PC-9 (cell line): ENCODE measurements at places on chromosomes 7 and 10. TPM values are rescaled to one million over a fixed set of nuclear protein-coding genes. Genes with fewer than 3 reads are reported as not detected.

DNA sequence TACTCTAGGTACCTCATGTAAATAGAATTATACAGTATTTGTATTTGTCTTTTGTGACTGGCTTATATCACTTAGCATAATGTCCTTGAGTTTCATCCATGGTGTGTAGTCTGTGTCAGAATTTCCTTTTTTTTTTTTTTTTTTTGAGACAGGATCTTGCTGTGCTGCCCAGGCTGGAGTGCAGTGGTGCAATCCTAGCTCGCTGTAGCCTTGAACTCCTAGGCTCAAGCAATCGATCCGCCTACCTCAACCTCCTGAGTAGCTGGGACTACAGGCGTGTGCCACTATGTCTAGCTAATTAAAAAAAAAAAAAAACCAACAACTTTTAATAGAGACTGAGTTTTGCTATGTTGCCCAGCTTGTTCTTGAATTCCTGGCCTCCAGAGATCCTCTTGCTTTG is 89.8 kb upstream of the PODXL start:
- DNase-seq: no peak
- H3K27me3 ChIP-seq: no peaks in the 10 kb centered on the region
- H3K4me3 ChIP-seq: no peak overlapping the region
- peaks cover 12% of the 10 kb centered on the region for H3K4me1 ChIP-seq

GRCh38 chr10:125187238-125188194 is 27.2 kb upstream of the CTBP2 start:
- peaks cover 15% of the 10 kb centered on the region for H3K4me1 ChIP-seq
- no peaks in the 10 kb centered on the region for H3K36me3 ChIP-seq
- no peak overlapping the region for H3K4me3 ChIP-seq
- no peak for DNase-seq
- H3K27me3 ChIP-seq: no peaks in the 10 kb centered on the region

GRCh38 chr10:48632166-48632565 is 27.3 kb upstream of the ARHGAP22 start:
- DNase-seq: no peak
- H3K4me1 ChIP-seq: no peaks in the 10 kb centered on the region
- H3K27me3 ChIP-seq: no peaks in the 10 kb centered on the region

DNA sequence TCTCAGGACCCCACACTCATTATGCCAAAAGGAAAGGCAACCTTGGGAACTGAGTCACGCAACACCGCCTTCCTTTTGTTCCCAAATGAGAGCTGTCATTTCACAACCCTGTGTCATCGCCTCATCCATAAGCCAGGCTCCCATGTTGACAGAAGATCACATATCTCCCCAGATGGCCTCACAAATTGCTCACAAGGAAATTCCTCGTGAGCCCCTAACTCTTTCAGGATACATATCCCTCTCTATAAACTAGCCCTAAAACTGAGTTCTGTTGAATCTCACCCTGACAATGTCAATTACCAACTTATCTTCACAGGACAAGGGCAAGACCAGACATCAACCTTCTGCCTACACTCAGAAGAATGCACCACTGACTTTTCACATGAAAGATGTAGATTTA is 22.6 kb downstream of the CCDC3 start:
- no peaks in the 10 kb centered on the region; the same call in 1 of the 2 replicates for H3K4me1 ChIP-seq
- H3K27ac ChIP-seq: no peak overlapping the region
- H3K4me3 ChIP-seq: no peak overlapping the region
- DNase-seq: no peak
- H3K27me3 ChIP-seq: peaks cover 12% of the 10 kb centered on the region

DNA sequence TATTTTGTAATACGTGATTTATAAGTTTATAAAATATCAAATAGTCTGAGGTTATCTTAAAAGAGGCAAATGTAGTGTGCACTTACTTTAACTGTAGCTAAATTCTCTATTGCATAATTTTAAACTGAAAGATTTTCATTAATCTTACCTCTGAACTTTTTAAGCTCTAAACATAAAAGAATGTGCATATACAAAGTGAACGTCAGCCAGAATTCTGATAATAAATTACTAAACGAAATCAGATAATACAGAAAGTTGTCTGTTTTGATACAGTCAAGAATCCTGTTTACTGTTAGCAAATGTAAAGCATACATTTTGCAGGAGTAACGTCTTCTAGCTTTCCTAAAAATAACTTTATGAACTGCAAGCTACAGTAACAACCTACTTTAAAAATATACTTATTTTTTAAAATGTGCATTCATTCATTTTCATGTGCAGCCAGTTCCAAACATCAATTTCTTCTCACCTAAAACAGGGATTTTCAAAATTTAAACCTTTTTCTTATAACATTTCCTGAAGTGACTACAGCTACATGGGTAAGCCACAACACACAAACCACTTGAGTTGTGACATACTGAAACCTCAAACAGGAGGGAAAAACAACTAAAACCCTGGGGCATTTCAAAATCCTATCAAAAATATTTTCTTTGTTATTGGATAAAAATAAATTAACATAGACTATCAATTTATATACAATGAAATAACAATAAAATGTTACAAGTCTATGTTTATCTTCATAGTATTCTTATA is 92.7 kb downstream of the RNLS start:
- no peaks in the 10 kb centered on the region for H3K27me3 ChIP-seq
- DNase-seq: no peak
- no peak overlapping the region for H3K4me3 ChIP-seq
- H3K27ac ChIP-seq: no peak overlapping the region
- H3K4me1 ChIP-seq: no peaks in the 10 kb centered on the region

- no peak overlapping the region for H3K27ac ChIP-seq
- no peaks in the 10 kb centered on the region for H3K36me3 ChIP-seq
- H3K4me1 ChIP-seq: no peaks in the 10 kb centered on the region
- H3K27me3 ChIP-seq: peaks cover 8% of the 10 kb centered on the region; the same call in 1 of the 2 replicates
- no peak overlapping the region for H3K4me3 ChIP-seq
Measured at GRCh38 chr10:96427291-96427690, 68.5 kb upstream of the OPALIN start.

- DNase-seq: no peak
- H3K36me3 ChIP-seq: no peaks in the 10 kb centered on the region
- no peaks in the 10 kb centered on the region for H3K27me3 ChIP-seq
- no peak overlapping the region for H3K27ac ChIP-seq
- no peak overlapping the region for H3K4me3 ChIP-seq
Measured at GRCh38 chr10:24193330-24193729, 15.6 kb upstream of the KIAA1217 start.

GRCh38 chr7:144513334-144513733 is 109.8 kb upstream of the NOBOX start:
- no peaks in the 10 kb centered on the region for H3K27me3 ChIP-seq
- no peaks in the 10 kb centered on the region for H3K36me3 ChIP-seq
- no peak for DNase-seq
- no peaks in the 10 kb centered on the region for H3K4me1 ChIP-seq
- no peak overlapping the region for H3K4me3 ChIP-seq

- H3K4me3 ChIP-seq: no peak overlapping the region
- DNase-seq: no peak
- no peaks in the 10 kb centered on the region for H3K36me3 ChIP-seq
- H3K4me1 ChIP-seq: peaks cover 32% of the 10 kb centered on the region
Measured at GRCh38 chr7:101869026-101869900, 51.8 kb downstream of the CUX1 start.

- no peaks in the 10 kb centered on the region for H3K4me1 ChIP-seq
- H3K27me3 ChIP-seq: no peaks in the 10 kb centered on the region
- H3K4me3 ChIP-seq: no peak overlapping the region
- no peak for DNase-seq
- H3K36me3 ChIP-seq: no peaks in the 10 kb centered on the region
Measured at GRCh38 chr10:90779548-90779947, 78.3 kb downstream of the HTR7 start.

DNA sequence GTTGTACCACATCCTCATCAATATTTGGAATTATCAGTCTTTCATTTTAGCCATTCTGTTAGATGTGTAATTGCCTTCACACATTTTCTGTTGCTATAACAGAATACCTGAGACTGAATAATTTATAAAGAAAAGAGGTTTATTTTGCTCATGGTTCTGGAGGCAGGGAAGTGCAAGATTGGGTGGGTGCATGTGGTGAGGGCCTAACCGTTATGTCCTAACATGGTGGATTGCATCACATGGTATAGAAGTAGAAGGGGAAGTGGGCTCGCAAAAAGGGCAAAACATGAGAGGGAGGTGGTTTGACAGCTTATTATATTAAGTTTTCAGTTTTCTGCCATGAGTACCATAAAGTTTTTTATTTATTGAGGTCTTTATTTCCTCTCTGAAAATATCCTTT is 452.0 kb downstream of the ARL4A start:
- H3K36me3 ChIP-seq: no peaks in the 10 kb centered on the region
- DNase-seq: no peak
- H3K27ac ChIP-seq: no peak overlapping the region
- H3K4me1 ChIP-seq: no peaks in the 10 kb centered on the region
- H3K4me3 ChIP-seq: no peak overlapping the region

- H3K27me3 ChIP-seq: no peaks in the 10 kb centered on the region
- H3K27ac ChIP-seq: peak overlapping the region; percentile 32
- no peak for DNase-seq
- H3K36me3 ChIP-seq: 0 out of 2 replicates have a peak, but pooled peaks cover 8% of the 10 kb centered on the region
- H3K4me3 ChIP-seq: no peak overlapping the region
Measured at GRCh38 chr7:99193527-99194220, 14.2 kb downstream of the KPNA7 start.

GRCh38 chr7:69537691-69538090 is 60.6 kb upstream of the AUTS2 start:
- H3K27ac ChIP-seq: no peak overlapping the region
- no peak for DNase-seq
- no peaks in the 10 kb centered on the region for H3K27me3 ChIP-seq
- H3K4me3 ChIP-seq: no peak overlapping the region
- no peaks in the 10 kb centered on the region for H3K4me1 ChIP-seq

GRCh38 chr10:102246261-102246660 is 929 bp downstream of the GBF1 start:
- H3K36me3 ChIP-seq: no peaks in the 10 kb centered on the region
- peaks cover 23% of the 10 kb centered on the region for H3K4me1 ChIP-seq
- H3K4me3 ChIP-seq: peak overlapping the region; percentile 98
- H3K27ac ChIP-seq: no peak overlapping the region
- no peak for DNase-seq
- H3K27me3 ChIP-seq: no peaks in the 10 kb centered on the region

GRCh38 chr7:85023066-85023712 is 163.7 kb downstream of the SEMA3D start:
- no peak overlapping the region for H3K27ac ChIP-seq
- no peak for DNase-seq
- H3K4me1 ChIP-seq: no peaks in the 10 kb centered on the region; the same call in 1 of the 2 replicates
- H3K4me3 ChIP-seq: no peak overlapping the region

GRCh38 chr7:97801108-97801507 is 69.2 kb downstream of the TAC1 start:
- H3K27ac ChIP-seq: no peak overlapping the region
- H3K4me1 ChIP-seq: no peaks in the 10 kb centered on the region
- H3K4me3 ChIP-seq: no peak overlapping the region
- no peak for DNase-seq
- no peaks in the 10 kb centered on the region for H3K36me3 ChIP-seq

DNA sequence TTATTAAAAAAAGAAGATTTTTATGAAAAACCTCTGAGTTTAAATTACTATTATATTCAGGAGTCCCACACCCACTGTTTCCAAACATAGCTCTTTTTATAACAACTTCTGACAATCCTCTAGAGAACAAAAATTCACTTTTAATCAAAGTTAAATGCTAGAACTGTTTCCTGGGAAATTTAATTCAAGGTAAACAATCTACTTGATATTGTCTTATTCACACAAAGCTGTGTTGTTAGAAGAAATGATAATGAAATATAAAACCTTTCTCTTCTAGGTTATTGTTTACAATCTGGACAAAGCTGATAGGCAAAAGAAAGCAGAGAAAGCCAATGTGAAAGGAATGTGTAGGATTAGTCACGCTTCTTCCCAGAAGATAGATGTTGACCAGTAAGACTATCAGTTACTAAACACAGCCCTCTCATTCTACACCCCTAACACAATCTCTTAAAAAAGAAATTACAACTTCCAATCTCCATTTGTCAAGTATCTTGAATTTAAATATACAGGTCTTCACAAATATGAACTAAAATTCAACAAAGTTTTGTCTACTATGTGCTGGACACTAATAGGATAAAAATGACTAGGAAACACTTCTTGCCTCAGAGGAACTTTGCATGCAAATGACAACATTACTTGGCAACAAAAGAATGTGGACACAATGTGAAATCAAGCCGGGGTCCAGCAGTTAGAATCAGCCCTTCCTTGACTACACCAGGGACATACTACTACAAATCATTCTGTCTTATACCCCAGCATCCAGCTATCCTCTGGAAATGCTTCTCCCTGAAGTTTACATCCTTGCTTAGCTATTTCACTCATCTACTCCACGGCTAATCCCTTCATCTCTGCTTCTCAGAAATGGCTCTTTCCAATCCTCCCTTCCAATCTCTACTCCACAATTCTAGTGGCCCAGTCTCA is 123.7 kb downstream of the IMMP2L start:
- no peaks in the 10 kb centered on the region for H3K27me3 ChIP-seq
- H3K27ac ChIP-seq: no peak overlapping the region
- H3K4me3 ChIP-seq: no peak overlapping the region
- H3K4me1 ChIP-seq: no peaks in the 10 kb centered on the region

GRCh38 chr7:47227762-47228177 is 354.1 kb downstream of the TNS3 start:
- no peaks in the 10 kb centered on the region for H3K4me1 ChIP-seq
- DNase-seq: no peak
- H3K36me3 ChIP-seq: no peaks in the 10 kb centered on the region
- no peak overlapping the region for H3K4me3 ChIP-seq
- no peaks in the 10 kb centered on the region for H3K27me3 ChIP-seq
- H3K27ac ChIP-seq: no peak overlapping the region

DNA sequence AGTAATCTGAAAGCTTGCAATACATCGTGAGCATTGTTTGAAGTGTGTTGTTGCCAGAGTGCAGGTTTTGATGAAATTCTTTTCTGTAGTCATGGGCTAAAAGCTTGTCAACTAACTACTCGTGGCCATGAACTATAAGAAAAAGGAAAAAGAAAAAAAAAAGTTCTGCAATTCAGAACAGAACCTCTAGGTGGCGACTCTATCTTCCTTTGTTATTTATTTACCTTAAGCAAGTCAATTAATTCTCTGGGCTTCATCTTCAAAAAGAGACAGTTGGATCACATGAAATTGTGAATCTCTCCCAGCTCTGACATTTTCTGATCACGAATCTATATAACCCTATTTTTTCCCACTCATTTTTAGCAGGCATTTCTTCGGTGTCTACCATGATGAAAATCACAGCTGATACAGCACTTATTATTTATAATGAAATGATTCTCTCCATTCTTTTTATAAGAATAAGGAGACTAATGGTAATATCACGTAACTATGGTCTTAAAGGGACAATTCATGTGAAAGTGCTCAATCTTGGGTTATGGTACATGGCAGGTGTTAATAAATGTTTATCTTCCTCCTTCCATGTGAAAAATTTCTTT is 18.8 kb downstream of the TMEM196 start:
- peak; percentile 48 for DNase-seq
- 0 out of 2 replicates have a peak, but pooled peaks cover 5% of the 10 kb centered on the region for H3K4me1 ChIP-seq
- H3K27ac ChIP-seq: no peak overlapping the region
- H3K36me3 ChIP-seq: no peaks in the 10 kb centered on the region

The TAS2R3 gene
- total RNA-seq: 2.0 and 2.3 TPM in 2 replicates

The ELN gene
- total RNA-seq: 0.11 TPM in 1 of 2 replicates, not detected in the other

The FBXO24 gene
- 2.7 and 4.6 TPM in 2 replicates for total RNA-seq

The CCDC172 gene
- not detected in 2 replicates for total RNA-seq

The ANXA8 gene
- total RNA-seq: 172 and 196 TPM in 2 replicates

The FGFBP3 gene
- 0.68 and 1.0 TPM in 2 replicates for total RNA-seq

The BICC1 gene
- not detected in 2 replicates for total RNA-seq

The UNC5B gene
- 1.7 and 2.7 TPM in 2 replicates for total RNA-seq

The HOXA4 gene
- not detected in 2 replicates for total RNA-seq

The FGFR2 gene
- total RNA-seq: not detected in 2 replicates
